NCI-H446 treated with DMSO at 0.1 percent for 48 hours (cell line): ENCODE measurements at places on chromosomes 2 and 18.
A peak's percentile ranks its signal among the peaks of the same experiment; 100 is the strongest.

GRCh38 chr2:64367444-64368232 lies 86.3 kb upstream of the LGALSL start:
- DNase-seq: no peak

- DNase-seq: no peak
These were observed 1.5 kb upstream of the DLX1 start for GRCh38 chr2:172083628-172084394.

GRCh38 chr18:11567396-11567795 lies 42.0 kb upstream of the SLC35G4 start:
- no peak for DNase-seq

DNA sequence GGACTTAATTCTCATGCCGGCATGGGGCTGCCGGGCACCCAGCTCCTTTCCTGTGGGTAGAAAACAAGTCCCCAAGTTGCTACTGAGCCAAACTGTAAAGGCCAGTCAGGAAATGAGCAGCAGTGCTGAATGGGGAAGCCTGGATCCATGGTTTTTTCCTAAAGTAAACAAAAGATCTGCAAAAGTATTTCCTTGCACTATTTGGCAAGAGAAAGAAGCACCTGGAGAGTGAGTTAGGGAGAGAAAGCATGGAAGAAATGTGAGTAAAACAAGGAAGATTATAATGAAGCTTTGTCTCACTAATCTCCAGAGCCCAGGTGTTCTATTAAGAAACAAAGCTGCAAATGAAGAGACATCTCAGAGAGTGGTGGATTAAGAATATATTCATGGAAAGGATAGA lies 117.6 kb downstream of the METTL8 start:
- DNase-seq: no peak

DNA sequence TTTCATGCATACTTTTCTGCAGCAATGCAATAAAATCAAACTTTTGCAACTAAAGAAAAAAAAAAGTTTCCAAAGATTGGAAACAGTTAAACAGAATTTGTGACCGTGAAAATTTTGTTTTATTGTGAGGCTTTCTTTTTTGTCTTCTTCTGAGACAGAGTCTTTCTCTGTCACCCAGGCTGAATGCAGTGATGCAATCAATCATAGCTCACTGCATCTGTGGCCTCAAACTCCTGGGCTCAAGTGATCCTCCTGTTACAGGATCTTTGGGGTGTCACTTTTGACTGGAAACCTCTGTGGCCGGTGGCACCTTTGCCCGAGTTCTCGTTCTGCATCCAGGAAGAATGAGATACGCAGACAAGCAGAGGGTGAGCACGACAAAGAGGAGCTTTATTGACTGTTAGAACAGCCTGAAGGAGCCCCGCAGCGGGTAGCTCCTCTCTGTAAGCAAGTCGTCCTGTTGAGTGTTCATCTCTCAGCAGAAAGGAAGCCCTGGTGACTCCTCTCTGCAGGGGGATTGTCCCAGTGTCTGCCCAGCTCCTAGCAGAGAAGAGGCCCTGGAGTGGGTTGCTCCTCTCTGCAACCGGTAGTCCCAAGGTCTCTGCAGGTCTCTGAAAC lies 16.9 kb upstream of the ILKAP start:
- no peak for DNase-seq

DNA sequence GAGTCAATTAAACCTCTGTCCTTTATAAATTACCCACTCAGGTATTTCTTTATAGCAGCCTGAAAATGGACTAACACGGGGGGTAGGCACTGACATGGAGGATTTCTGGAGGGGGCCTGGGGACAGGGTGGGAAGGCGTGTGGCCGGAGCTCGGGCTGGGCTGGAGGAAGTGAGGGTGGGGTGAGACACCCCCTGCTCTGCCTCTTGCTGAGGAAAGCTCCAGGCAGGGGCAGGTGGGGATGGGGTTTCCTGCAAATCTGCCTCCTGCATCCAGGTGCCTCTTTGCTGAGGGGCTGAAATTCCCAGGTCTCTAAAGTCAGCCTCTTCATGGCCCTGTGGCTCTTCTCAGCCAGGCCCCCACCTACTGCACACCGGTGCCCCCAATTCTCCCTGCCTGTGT lies 25.7 kb upstream of the OTOS start:
- no peak for DNase-seq

DNA sequence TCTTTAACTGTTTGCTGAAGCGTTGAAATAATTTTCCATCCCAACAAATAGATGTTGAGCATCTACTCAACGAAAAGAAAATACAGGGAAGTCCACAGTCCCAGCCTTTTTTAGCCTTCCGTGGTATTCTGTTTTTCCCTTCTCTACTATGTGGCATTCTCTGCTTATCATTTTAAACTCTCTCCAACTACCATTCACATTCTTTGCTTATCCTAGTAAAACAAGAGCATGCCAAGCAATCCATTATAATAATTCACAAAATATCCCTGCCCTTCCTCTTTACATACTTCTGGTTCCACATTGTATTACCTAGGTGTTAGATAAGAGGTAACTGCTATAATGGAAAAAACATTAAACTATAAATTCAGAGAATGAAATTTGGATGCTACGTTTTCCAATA lies 1.6 kb upstream of the SESTD1 start:
- DNase-seq: no peak

GRCh38 chr2:40243581-40244187 lies 208.2 kb downstream of the SLC8A1 start:
- no peak for DNase-seq

GRCh38 chr2:224211791-224212190 lies 172.7 kb upstream of the SERPINE2 start:
- DNase-seq: no peak

- no peak for DNase-seq
These were observed 30.2 kb downstream of the CAPN13 start for GRCh38 chr2:30776831-30777635.

GRCh38 chr18:50038448-50038847 lies 156.5 kb downstream of the MYO5B start:
- no peak for DNase-seq

- DNase-seq: no peak
These were observed 128.4 kb downstream of the INO80D start for GRCh38 chr2:205957452-205958154.

DNA sequence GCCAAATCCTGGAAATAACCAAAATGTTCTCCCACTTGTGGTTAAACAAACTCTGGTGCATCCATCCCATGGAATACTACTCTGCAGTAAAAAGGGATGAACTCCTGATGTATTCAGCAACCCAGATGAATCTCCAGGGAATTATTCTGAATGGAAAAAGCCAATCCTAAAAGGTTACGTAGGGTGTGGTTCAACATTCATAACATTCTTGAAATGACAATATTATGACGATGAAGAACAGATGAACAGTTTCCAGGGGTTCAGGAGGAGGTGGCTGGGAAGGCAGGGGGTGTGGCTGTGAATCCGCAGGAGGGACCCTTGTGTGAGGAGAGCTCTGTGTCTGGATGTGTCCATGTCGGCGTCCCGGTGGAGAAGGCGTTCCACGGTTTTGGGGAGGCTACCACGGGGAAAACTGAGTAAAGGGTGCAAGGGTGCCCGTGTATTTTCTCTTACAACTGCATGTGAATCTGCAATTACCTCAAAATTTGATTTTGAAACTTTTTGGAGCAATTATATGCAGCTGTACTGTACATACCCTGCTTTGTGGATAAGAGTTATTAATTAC lies 47.3 kb downstream of the KCNG2 start:
- no peak for DNase-seq

DNA sequence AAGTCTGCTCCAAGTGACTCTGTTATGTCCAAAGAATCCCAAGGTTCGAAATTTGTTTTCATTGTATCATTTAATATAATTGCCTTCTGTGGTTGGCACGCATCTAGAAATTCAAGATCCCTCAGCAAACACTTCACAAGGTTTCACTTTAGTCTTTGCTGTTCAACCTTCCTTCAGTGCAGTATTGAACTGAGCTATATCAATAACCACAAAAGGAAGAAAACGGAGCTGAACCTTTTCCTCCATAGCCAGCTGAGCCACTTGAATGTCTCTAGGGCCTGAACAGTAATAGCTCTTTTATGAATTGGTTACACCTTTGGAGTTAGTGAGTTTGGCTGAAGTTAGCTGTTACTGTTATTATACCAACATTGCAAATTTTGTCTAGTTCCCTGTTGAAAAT lies 357.7 kb upstream of the HNRNPA3 start:
- DNase-seq: no peak

- peak; percentile 7 for DNase-seq
These were observed 146.1 kb upstream of the SESTD1 start for GRCh38 chr2:179410552-179411356.

GRCh38 chr2:151486053-151486452 lies 76.4 kb downstream of the RIF1 start:
- DNase-seq: no peak

DNA sequence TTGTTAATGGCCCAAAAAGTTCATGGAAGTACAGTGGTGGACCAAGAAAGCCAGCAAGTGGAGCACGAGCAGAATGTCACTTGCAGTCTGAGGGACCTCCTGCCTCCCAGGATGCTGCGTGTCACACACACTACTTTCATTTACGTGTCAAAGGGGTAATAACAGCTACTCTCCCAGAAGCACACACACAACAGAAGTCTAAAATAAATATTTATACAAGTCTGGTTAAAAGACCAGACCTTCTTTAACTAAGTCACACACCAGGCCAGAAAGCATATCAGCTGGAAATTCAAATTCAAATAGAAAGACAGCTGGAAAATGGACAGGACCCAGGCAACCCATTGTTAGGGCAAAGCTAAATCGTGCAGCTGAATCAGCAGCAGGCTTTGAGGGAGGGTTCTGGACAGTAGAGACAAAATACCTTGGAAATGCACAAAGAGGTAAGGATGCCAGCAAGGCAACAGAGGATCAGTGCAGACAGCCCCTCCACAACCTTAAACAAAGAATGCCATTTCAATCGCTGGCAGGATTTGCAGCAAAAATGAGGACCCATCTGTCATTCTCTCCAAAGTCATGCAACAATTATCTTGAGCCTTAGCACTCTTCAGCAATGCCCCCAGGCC lies 160.5 kb downstream of the TMEM163 start:
- DNase-seq: peak; percentile 56

GRCh38 chr2:26913606-26913998 lies 56.8 kb upstream of the MAPRE3 start:
- DNase-seq: no peak

- no peak for DNase-seq
These were observed 268.8 kb downstream of the IKZF2 start for GRCh38 chr2:212882626-212883025.

GRCh38 chr2:120787822-120788700 lies 52.4 kb downstream of the GLI2 start:
- DNase-seq: no peak

GRCh38 chr2:238169048-238169707 lies 10.4 kb downstream of the ERFE start:
- no peak for DNase-seq

DNA sequence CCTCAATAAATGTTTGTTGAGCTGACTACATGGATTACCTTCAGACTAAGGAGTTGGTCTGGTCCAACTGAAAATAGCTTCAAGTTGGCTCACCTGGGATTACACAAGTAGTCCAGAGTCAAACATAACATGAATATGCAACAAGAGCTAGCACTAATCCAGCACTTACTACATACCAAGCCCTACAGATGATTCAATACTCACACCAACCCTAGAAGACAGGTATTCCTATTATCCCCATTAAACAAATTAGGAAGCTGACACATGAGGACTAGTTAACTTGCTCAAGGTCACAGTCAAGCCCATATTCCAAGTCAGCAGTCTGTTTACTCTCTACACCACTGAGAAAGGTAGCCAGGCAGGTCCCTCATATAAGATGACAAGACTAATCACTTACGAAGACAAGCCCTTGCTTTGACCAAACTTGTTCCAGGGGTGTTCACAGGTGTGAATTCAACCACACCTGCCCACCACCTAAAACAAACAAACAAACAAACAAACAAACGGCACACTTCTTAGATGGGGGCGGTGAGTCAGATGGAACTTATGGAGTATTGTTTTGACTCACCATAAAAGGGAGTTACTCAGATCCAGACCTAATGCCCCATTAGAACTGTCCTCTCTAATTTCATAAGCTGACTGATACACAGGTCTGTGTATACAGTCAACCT lies 29.1 kb downstream of the TMEM131 start:
- no peak for DNase-seq

- DNase-seq: no peak
These were observed 61.8 kb downstream of the NRP2 start for GRCh38 chr2:205744074-205744591.

DNA sequence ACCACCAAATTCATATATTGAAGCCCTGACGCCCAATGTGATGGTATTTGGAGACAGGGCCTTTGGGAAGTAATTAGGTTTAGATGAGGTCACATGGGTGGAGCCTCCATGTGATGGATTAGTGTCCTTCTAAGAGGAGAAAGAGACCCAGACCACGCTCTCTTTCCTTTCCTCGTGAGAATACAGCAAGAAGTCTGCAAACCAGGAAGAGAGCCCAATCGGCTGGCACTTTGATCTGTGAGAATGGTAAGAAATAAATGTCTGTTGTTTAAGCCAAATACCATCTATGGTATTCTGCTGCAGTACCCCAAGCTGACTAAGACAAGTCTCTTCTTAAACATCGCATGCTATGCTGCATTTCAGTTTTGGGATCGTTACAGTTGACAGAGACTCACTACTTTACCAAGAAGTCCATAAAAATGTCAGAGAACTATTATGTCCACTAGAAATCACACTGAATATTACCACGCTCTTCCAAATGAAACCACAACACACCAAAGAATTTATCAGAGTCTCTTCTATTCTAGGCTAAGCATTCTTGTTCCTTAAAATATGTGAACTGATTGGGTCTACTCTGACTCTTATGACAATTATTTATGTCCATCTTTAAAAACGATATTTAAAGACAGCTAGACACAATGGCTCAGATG lies 48.5 kb downstream of the LPIN2 start:
- no peak for DNase-seq

GRCh38 chr18:28863396-28863795 lies 686.5 kb upstream of the CDH2 start:
- DNase-seq: no peak

- no peak for DNase-seq
These were observed 56.7 kb upstream of the ZDBF2 start for GRCh38 chr2:206217743-206218142.

DNA sequence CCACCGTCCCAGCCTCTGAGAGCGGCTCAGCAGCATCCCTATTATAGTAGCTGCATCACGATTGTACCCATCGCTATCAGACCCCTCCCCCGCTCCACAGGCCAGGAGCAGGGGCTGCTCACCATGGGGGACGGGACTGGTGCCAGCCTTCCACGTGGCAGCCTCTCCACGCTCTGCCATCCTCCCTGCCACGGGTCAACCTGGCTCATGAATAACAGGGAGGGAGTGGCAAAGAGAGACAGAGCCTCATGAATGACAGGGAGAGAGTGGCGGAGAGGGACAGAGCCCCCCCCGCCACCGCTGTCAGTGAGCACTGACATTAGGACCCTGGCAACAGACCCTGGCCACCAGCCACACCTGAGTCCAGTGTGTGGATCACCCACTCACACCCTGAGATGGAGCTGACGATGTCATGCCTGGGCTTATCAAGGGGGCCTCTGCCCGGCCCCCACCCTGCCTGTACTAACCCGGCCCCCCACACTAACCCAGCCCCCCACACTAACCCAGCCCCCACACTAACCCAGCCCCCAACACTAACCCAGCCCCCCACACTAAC lies 16.9 kb downstream of the CROCC2 start:
- DNase-seq: no peak
